Activated T-cell treated with anti-CD3 and anti-CD28 coated beads, Interleukin-2, amount 50 U/mL, for 72 hours (primary cell): ENCODE measurements at places on chromosomes 16 and 17. TPM values are rescaled to one million over a fixed set of nuclear protein-coding genes. Genes with fewer than 3 reads are reported as not detected.

DNA sequence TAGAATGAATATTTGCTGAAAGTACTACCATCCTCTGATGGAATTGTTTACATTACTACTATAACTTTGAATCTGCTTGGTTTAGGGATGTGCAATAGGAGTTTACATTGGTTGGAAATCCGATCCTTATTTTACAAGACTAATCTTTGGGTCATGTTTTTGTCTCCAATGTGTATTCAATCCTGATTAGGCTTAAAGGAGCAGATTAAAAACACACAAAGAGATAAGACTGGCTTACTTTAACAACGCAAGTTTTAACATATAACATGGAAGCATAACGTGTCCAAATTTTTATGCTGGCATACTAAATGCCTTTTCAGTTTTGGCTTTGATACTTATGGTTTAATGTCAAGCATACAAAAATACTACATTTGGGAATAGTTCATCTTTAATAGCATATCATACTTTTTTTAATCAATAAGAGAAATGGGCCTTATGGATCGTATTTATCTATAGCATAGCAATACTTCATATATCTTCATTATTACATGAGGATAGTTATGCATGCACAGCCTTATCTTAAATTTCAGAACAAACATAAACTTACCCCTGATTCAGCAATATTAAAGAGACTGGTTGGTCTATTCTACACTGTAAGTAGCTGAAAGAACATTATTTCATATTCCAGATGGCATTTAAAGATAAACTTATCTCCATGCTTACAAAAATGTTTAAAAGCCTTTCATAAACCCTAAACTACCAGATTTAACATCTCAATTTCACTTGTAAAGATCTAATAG is 69.9 kb upstream of the NACA2 start:
- no peak for DNase-seq
- H3K27ac ChIP-seq: no peak overlapping the region
- peaks cover 40% of the 10 kb centered on the region for H3K27me3 ChIP-seq
- no peak overlapping the region for H3K4me3 ChIP-seq
- no peaks in the 10 kb centered on the region for H3K4me1 ChIP-seq

DNA sequence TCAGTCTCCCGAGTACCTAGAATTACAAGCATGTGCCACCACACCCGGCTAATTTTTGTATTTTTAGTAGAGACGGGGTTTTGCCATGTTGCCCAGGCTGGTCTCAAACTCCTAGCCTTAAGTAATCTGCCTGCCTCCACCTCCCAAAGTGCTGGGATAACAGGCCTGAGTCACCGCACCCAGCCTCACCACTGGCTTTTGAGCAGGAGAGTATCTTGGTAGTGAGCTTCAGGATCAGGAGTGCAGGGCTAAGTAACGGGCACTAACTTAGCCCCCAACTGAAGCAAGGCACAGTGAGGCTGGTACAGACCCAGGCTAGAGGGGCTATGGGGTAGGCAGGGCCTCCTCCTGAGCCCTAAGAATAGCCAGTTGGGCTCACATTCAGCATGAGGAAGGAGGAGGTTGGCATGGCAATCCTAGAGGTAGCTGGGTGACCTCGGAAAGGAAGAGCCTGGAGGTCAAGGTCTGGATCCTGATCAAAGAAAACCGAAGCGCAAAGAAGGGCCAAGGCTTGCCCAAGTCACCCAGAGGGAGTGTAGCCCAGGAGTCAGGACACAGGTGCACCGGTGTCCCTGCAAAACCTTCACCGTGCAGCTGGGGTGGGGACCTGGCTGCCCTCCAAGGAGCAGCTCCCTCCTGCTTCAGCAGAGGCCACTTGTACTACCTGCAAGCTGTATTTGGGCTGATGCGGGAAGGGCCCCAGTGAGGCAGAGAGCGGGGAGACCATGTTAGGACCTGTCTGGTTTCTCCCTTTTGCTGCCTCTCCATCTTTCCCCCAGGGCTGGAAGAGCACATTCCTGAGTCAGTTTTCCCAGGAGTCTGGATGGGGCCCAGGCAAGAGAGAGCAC is 1.3 kb upstream of the ADGRG5 start:
- no peak overlapping the region for H3K4me3 ChIP-seq
- H3K27ac ChIP-seq: peak overlapping the region; percentile 52
- no peaks in the 10 kb centered on the region for H3K27me3 ChIP-seq
- no peaks in the 10 kb centered on the region for H3K36me3 ChIP-seq
- H3K4me1 ChIP-seq: peaks cover 71% of the 10 kb centered on the region

PSMC3IP gene
- 40.7 TPM for total RNA-seq

- no peak for DNase-seq
- H3K27ac ChIP-seq: no peak overlapping the region
- no peak overlapping the region for H3K4me3 ChIP-seq
- H3K4me1 ChIP-seq: peaks cover 4% of the 10 kb centered on the region
Observed at GRCh38 chr17:39576187-39576586, 31.5 kb downstream of the NEUROD2 start.

DNA sequence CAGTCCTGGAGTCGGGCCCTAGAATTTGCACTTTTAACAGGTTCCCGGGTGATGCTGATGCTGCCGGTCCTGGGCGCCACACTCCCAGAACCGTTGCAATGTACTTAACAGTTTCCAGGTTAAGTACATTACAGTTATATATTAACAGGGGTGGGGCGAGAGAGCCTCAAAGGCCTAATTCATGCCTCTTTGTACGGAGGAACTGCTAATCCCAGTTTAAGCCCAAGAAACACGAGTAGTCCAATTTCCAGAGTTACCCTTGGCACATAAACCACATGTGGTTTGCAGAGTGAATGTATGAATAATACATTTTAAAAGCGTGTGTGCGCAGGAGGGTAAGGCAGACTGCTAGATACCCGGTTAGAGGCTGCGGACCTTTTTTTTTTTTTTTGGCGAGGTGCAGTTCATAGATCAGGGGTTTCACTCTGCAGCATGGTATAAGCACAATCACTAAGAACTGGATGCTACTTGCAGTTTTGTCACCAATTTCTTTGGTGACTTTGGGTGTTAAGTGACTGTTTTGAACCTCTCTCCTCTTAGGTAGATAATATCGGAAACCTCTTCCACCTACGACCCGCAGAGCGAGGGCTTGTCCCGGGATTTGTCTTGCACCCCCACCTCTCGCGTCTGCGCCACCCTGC is 713 bp downstream of the COX11 start:
- H3K27ac ChIP-seq: no peak overlapping the region
- no peaks in the 10 kb centered on the region for H3K36me3 ChIP-seq
- H3K27me3 ChIP-seq: no peaks in the 10 kb centered on the region

- peak overlapping the region; percentile 8 for H3K27ac ChIP-seq
- no peak for DNase-seq
Observed at GRCh38 chr16:24652209-24652712, 77.2 kb upstream of the TNRC6A start.
